Heart left ventricle (tissue), 16 donors: ENCODE measurements at places on chromosomes 3 and 15.

GRCh38 chr3:178754852-178755510 lies 218.7 kb downstream of the KCNMB2 start:
- DNase-seq, result no peak

DNA sequence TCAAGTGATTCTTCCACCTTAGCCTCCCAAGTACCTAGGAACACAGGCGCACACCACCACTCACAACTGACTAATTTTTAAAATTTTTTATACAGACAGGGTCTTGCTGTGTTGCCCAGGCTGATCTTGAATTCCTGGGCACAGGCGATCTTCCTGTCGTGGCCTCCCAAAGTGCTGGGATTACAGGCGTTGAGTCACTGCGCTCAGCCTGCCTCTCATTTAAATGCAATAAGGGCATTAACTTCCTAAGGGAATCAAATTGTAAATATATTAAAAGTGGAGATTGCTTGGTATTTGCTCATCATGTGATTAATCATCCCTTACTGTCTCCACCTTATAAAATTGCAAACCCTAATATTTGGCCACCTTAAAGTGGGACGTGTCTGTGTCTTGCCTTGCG lies 65.2 kb downstream of the PGPEP1L start:
- DNase-seq, result no peak

- peak; percentile 24 for DNase-seq
Measured at GRCh38 chr3:46905661-46906451, 28.3 kb downstream of the PTH1R start.

DNA sequence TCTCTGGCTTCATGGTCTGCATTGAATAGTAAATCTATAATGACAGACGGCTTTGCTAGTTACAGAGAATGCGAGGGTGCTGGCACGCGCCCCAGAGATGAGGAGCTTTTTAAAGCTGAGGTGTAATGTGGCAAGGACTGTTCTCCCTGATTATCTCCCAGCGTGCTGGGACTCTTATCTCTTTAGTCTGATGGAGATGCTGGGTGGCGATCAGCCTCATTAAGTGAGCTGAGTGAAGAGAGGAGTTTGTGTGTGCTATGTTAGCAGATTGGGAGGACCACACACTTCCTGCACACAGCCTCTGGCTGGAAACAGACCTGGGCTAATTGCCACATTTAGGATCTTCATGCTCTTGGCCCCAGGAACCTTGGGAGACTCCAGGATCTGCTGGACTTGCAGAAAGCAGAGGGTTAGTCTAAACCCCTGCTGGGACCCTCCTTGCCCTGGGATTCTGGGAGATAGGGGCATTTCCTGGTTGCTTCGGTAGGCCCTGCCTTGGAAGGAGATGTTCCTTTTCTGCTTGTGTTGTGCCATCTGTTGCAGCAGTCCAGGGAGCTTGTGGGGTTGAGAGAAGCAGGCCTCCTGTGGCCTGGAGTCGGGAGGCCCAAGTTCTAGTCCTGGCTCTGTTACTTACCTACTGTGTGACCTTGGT lies 15.0 kb downstream of the PDIA5 start:
- DNase-seq, result no peak

DNA sequence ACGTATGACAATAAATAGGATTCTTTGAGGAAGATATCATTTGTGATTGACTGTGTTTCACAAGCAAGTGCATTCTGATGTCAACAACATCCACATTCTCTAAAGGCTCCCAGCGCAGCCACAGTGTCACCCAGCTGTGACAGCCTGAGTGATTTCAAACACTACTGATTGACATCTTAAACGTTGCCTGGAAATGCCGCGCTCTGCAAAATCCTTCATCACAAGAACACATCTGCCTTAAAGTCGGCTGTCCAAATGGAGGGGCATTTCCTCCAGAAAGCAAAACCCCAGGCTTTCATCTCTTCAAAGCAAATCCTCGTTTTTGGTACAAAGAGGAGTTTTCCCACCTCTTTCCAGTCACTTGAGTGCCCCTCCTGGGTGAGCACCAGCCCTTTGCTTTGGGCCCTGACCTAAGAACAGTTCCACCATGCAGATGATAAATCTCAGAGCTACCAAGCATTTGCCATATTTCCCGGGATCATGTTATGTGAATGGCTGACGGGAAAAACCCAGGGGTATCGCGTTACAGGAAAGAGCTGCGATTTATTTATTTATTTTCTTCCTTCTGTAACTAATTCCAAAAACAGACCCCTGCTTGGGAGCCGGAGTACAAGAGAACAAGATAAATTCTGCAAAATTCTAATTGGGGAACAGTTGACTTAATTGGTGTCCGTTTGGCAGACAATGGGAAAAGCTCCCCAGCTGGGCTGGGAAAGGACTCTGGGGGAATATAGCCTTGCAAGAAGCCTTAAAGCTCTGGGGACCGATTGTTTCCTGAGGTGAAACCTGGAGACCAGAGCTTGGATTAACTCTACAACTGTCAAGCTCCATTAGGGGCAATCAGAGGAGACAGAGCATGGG lies 703.8 kb upstream of the NR2F2 start:
- peak; percentile 46 for DNase-seq

DNA sequence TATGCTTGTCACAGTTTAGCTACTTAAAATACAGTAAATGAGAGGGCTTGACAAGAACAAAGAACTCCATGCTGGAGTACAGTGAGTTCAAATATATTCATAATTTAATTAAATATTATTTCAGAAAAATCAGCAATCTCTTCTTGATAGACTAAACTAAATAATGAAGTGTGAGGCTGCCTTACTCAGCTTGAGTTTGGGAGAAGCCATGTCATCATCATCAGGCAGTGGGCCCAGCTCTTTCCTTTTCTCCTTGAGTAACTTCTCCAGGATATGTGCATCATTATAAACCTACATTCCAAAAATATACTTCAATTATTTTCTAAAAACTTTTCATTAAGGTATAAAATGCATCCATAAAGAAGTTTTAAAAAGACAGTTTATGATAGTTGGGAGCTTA lies 70.5 kb downstream of the PBRM1 start:
- no peak for DNase-seq

- no peak for DNase-seq
Measured at GRCh38 chr15:72999586-72999985, 52.7 kb upstream of the NEO1 start.

DNA sequence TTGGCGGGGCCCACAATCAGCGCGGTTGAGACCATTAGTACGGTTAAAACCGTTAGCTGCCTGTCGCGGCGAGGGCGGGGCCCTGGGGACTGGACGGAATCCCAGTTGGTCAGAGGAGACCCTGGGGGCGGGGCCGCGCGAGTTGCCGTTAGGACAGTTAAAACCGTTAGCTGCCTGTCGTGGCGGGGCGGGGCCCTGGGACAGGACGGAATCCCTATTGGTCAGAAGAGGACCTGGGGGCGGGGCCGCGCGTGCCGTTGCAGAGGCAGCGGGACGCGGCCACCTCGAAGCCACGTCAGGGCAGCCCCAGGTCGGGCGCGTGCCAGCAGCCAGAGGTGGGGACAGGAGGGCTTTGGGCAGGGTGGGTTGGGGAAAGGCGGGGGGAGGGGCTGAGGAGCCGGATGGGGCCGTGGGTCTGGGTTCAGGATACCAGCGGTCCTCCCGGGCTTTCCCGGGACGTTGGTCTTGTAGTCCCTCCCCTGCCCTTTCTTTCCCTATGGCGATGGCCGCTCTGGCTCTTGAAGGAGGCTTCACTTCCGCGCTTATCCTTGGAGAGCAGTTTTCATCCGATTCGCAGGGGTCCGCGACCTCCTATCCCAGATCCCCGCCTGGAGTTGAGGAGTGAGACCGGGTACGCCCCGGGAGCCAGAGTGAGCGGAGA lies 28.0 kb downstream of the KLHDC8B start:
- peak; percentile 96 for DNase-seq

DNA sequence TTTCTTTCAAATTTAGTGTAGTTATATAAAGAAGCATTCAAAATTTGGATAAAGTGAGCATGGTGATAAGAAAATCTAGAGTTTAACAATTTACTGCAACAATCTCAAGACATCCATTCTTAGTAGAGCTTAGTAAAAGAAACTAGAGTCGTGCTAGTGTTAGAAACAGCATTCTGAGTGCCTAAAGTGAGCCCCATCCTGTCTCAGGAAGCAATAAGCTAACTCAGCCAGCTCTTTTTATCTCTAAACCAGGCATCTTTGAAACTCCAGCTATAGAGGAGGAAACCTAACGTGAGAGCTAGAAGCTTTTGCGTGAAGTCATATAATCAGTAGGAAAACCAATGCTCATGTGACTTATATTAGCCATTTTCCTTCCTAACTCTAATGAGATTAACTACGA lies 1187.1 kb upstream of the EPHA6 start:
- DNase-seq, result no peak
